Ascending aorta (tissue), 2 donors: ENCODE measurements at places on chromosomes 12 and 14.

DNA sequence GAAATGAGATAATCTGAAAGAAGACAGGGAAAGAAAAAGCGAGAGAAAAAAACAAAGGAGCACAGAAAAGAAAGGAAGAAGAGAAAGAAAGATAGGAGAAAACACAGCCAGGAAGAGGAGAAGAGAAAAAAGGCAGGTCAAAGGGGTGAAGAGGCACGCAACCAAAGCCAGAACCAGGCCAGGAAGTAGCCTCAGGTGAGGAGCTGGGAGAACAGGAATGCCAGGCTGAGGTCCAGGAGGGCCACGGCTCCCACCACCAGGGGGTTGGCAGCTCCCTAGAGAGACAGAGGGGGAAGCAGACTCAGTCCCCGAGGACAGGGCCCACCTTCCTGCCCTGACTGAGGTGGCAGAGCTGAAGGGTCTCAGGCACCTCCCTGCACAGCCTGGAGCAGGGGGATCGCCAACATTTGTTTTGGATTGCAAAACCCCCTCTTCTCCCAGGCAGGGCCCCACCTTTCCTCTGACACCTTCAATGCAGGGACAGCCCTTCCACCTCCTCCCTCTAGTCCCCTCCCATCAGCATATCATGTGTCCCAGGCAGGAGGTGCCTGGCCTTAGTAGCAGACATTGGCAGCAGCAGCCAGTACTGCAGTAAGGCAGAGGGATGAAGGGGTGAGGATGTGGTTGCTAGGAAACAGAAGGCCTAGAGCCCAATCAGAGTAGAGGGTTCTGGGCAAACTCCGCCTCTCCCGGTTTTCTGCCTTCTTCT, 2.0 kb upstream of the AP1G2 start:
- H3K4me3 ChIP-seq, result no peak overlapping the region
- H3K36me3 ChIP-seq, result no peaks in the 10 kb centered on the region
- DNase-seq, result no peak
- peaks cover 3% of the 10 kb centered on the region for H3K27me3 ChIP-seq
- no peak overlapping the region for H3K27ac ChIP-seq

- no peak for DNase-seq
- no peaks in the 10 kb centered on the region for H3K27me3 ChIP-seq
- H3K4me3 ChIP-seq, result no peak overlapping the region
- no peak overlapping the region for H3K27ac ChIP-seq
Observed at GRCh38 chr14:94132285-94132887, 3.0 kb upstream of the IFI27L2 start.

DNA sequence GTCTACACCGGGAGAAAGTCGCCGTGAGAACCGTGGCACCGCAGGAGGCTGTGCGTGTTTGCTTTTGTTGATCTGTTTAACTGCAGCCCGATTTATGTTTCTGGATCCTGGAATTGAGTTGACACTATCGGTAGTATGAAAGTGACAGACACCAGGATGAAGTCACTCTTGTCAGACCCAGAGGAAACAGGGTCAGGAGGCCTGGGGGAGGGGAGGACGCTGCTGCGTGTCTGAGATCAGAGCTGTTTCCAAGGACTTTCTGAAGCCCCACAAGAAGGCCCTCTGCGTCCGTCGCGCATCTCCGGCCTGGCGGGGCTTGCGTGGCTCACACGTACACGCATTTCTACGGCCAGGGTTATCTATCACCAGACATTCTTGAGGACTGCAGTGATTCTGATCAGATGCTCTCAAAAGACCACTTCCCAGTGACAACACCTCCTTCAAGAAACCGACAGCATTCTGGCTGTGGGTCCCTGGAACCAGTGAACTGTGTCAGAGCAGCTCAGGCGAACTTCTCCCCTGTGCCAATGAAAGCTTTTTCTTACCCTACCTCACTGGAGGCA, 263.4 kb downstream of the ADGRD1 start:
- H3K4me3 ChIP-seq, result no peak overlapping the region
- no peaks in the 10 kb centered on the region for H3K36me3 ChIP-seq
- H3K4me1 ChIP-seq, result no peaks in the 10 kb centered on the region
- no peak for DNase-seq

DNA sequence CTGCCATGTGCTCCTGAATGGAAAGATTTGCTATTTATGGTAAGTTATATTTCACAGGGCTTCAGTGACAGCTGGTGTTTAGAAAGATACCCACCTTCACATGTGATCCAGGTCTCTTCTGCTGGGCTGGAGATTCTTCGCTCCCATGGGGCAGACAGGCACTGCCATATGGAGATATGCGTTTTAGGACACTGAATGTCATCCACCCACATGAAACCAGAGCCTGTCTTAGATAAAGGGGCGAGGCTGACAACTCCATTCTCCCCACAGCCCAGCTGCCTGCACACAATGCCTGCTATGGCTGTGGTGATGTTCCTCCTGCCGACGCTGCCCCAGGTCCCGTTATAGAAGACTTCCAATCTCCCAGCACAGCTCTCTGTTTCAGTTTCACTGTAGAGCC, 69.4 kb downstream of the ACSM4 start:
- no peak for DNase-seq
- no peak overlapping the region for H3K27ac ChIP-seq
- H3K4me1 ChIP-seq, result no peaks in the 10 kb centered on the region
- no peaks in the 10 kb centered on the region for H3K27me3 ChIP-seq
- H3K4me3 ChIP-seq, result no peak overlapping the region
